DMS79 (cell line): ENCODE measurements at places on chromosomes 12 and 14.

DNA sequence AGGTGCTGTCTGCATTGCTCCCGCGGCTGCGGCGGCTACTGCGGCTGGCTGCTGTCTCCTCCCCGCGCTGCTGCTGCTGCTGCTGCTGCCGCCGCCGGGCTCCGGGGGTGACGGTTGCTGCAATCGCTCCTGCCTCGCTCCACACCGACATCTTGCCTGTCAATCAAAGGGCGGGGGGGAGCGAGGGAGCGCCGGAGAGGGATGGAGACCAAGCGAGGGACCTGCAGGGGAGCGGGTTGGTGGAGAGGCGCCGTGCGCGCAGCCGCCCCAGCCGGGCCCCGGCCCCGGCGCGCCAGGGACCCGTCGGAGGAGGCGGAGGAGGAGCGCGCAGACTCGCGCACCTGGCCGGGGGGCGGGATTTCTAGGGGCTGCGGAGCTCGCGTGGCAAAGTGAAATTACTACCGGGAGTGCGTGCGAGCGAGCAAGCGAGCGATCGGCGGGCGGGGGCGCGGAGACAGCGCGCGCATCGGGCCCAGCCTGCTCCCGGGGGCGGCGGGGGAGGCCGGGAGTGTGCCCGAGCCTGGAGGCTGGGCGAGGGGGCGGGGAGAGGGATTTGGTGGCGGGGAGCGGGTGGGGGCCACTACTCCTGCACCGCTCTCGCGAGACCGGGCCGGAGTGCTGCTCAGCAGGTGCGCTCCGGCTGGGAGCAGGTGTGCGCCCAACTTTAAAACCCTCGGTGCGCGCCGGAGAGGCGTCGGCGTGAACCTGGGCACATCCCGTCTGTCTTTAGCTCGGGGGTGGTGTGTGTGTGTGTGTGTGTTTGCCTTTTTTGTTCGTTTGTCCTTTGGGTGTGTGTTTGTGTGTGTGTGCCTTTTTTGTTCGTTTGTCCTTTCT is at the start of gene KSR2:
TSS of gene KSR2 (minus strand) at position 165 of the 834 bp plus-strand sequence. CDS start 735 bp downstream, outside the sequence.
- peak; percentile 93 for DNase-seq

GRCh38 chr14:61225344-61225743 is 55.8 kb downstream of the TMEM30B start:
- no peak for DNase-seq

DNA sequence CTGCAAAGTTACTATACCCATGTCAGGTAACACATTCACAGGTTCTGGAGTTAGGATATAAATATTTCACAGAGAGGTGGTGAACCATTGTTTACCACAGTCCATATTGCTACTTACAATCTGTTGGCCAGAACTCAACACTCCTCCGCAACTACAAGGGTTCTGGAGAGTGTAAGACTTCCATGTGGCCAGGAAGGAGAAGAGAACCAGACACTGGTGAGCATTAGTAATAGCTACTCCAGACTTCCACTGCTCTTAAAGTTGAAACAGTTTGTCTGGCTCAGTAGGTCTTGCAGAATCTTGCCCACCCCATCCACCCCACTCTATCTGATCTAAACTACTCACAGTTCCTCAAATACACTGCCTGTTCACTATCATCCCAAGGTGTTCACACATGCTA is 369.6 kb downstream of the DUSP6 start:
- DNase-seq: no peak

- DNase-seq: no peak
Observed at GRCh38 chr12:71787580-71787979, 32.9 kb downstream of the RAB21 start.

DNA sequence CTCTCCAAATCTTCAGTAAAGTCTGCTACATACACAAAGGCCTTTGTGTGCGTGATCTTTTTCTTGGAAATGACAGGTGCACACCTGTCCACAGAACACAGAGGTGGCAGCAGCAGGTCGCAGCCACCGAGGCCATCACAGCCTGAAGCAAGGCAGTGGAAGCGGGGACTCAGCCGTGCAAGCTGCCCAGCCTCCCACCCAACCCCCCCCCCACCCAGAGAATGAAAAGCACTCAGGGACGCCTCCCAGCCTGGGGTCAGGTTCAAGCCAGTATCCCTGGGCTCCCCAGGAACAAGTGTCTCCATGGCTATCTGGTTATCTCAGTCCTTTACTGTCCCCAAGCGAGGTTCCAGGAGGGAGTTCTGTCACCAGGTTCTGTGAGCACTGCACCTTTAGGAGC is 31.2 kb upstream of the TSPAN9 start:
- no peak for DNase-seq
